Nucleus accumbens (tissue), 56 donors: ENCODE measurements at places on chromosomes 3 and 15.
A peak's percentile ranks its signal among the peaks of the same experiment; 100 is the strongest.

DNA sequence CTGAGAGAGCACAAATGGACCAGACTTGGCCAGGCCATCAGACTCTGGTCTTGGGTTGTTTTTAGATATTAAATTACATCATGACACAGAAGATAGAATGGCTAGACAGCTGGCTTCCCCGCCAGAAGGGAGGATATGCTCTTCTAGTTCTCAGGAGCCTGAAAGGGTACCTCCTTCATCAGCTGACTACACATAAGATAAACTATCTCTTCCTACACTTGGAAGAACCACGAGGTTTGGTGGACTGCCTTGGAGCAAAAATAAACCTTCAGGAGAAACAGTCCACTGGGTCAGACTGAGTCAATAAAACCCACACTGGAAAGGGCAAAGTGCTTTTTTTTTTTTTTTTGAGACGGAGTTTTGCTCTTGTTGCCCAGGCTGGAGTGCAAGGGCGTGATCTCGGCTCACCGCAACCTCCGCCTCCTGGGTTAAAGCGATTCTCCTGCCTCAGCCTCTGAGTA lies 26.3 kb upstream of the DYNC1LI1 start:
- DNase-seq = no peak

GRCh38 chr3:193333229-193333628 lies 45.3 kb downstream of the ATP13A5 start:
- DNase-seq = no peak

DNA sequence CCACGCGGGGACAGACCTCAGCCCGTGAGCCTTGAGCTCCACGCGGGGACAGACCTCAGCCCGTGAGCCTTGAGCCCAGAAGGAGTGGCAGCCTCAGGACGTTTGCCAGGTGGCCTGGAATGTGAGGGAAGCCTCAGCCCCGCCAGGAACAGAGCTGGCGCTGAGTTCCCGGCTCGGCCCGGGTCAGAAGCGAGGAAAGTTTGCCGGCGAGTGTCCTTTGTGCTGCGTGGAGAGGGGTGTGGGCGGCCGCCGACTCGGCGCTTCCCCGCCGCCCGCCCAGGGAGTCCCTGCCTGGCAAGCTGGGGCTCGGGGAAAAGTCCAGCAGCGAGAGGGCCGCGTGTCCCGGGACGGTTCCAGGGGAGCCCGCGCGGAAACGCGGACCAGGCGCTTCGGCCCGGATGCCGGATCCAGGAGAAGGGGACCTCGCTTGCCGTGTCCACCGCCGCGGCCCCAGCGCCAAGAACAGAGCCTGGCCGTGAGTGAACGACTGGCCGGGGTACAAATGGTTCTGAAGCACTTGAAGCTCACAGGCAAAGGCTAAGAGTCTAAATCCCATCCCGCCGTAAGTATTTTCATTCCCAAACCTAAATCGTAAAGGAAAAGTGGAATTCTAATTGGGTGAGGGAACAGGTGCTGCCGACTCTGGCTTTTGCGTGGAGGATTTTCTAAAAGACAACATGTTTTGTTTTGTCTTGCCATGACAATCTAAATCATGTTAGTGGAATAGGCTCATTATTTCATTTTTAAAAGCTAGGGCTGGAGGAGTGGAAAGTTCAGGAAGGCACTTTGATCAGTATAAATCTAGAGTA lies 1.7 kb downstream of the LRRN1 start:
- DNase-seq = peak; percentile 9

GRCh38 chr3:69406163-69406562 lies 20.3 kb upstream of the FRMD4B start:
- peak; percentile 47 for DNase-seq

- no peak for DNase-seq
Observed at GRCh38 chr3:47010111-47010712, 30.7 kb downstream of the NBEAL2 start.

GRCh38 chr3:81823882-81824395 lies 62.5 kb upstream of the GBE1 start:
- no peak for DNase-seq
